ENCODE measurements at places on chromosomes 3 and 15.

DNA sequence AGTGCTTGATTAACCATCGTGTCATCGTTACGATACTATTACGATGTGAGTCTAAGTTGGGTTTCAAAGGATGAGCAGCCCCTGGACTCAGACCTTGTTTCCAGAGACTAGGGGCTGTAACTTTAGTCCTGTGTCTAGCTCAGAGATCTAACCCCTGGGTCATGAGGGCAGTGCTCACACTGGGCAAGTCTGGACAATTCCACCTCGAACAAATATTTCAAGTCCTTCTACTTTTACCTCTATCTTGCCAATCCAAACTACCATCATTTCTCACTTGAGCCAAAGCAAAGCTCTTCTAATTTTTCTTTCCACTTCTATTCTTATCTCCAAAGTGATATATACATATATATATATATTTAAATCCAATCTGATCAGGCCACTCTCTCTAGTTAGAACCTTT, 10.8 kb downstream of the ANAPC13 start:
- DNase-seq = no peak

GRCh38 chr3:181567311-181568075, 144.2 kb upstream of the SOX2 start:
- no peak for DNase-seq

DNA sequence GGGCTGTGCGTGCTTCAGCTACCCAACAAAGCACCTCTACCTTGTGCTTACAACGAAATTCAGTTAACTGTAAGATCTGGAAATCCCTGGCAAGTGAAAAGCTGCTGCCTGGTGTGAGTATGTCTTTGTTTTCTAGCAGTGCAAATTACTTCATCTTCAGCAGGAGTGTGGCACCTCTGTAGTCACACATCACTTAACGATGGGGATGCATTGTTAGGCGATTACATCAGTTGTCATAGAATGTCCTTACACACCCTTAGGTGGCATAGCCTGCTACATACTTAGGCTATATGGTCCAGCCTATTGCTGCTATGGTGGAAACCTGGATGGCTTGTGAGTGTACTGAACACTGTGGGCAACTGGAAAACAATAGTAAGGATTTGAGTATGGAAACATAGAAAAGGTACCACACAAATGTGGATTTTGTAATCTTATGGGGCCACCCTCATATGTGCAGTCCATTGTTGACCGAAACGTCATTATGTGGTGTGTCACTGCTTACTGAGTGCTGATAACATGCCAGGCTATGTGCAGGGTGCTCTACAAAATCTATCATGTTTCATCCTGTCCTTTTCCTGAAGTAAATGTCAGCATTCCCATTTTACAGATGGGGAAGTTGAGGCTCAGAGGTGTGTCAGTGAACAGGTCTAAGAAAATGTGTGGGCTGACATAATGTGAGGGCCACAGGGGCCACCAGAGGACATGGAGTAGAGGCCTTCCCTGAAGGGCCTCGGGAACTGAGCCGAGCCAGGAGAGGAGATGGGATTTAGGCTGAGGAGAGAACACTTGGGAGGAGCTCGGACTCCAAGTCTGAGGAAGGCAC, 173.5 kb downstream of the VGLL4 start:
- DNase-seq = no peak

GRCh38 chr3:195263925-195264600, 6.9 kb downstream of the XXYLT1 start:
- no peak for DNase-seq

DNA sequence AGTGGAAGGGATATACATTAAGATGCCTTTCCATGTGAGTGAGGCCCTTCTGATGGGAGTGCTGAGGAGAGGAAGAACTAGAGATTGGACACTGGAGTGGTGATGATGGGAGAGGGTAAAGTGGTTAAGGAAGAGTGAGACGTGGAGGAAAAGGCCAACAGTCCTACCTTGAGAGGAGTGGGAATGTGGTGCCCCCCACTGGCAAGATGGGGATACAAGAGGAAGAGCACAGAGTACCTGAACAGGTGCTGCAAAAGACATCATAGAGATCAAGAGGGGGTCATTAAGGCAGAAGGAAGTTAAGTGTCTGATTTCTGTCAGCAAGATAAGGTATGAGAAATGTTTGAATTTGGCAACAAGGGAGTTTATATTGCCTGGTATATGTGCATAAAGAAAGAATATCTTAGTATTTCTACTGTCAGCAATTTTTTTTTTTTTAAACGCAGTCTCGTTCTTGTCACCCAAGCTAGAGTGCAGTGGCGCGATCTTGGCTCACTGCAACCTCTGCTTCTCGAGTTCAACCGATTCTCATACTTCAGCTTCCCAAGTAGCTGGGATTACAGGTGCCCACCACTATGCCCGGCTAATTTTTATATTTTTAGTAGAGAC, 34.0 kb downstream of the ARIH2 start:
- DNase-seq = peak; percentile 58

DNA sequence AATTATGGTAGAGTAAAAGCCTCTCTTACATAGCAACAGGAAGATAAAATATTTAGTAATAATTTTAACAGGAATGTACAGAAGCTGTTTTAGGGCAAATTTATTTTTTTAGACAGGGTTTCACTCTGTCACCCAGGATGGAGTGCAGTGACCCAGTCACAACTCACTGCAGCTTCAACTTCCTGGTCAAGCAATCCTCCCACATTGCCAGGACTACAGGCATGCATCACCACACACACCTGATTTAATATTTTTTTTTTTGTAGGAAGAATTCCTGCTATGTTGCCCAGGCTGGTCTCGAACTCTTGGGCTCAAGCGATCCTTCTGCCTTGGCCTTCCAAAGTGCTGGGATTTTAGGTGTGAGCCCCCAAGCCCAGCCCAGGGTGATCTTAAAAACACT, 61.1 kb downstream of the PCCB start:
- no peak for DNase-seq

GRCh38 chr15:51092480-51093040, 2.1 kb downstream of the TNFAIP8L3 start:
- DNase-seq = no peak

DNA sequence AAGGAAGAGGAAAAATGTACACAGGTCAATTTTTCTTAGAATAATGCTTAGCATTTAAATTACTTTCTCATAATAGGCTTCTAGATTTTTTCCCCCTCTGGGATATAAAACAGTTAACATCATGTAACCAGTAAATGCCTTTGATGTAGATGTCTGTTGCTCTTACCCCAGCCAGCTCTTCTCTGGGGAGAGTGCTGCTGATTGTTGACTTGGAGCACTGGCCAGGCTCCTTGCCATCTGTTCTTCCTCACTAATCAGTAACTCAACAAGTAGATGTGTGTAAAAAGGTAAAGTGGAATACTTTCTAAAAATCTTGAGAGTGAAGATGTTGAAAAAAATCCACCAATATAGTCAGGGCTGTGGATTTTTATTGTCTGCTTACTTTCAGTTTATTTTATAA, 42.2 kb downstream of the RIOX2 start:
- no peak for DNase-seq

- no peak for DNase-seq
These were observed 154.8 kb upstream of the SNTN start for GRCh38 chr3:63497641-63498040.

- DNase-seq = no peak
These were observed 9.9 kb downstream of the RRP9 start for GRCh38 chr3:51931756-51932155.

GRCh38 chr3:192826214-192827006, 91.2 kb downstream of the MB21D2 start:
- DNase-seq = no peak

GRCh38 chr15:80953001-80953952, 36.3 kb downstream of the MESD start:
- DNase-seq = no peak

DNA sequence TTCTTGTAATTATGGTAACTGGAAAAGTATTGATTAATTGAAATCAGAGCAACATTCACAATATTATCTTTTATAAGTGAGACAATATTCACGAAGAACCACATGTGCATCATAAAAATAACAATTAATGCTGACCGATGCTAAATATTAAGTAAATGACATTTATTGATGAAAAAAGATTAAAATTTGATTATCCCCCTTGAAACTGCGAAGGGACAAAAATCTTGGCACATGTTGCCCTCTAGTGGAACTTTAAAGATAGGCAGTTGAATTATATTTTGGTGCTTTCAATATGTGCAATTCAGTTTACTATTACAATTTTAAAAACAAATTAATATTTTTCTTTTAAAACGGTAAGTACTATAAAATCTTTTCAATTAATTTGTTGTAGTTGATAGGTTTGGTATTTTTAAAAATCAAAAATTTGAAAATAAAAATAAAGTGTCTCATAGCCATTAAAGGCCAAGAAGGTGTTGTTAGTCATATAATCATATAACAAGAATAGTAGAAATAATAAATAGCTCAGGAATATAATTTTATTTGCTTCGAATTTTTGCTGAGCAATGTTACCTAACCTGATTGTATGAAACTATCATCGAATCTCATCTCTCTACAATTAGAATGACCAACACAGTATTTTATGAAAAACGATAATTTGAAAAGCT, 270.2 kb downstream of the ROBO1 start:
- DNase-seq = no peak

- no peak for DNase-seq
These were observed 46.9 kb upstream of the SEMA6D start for GRCh38 chr15:47670365-47670764.

DNA sequence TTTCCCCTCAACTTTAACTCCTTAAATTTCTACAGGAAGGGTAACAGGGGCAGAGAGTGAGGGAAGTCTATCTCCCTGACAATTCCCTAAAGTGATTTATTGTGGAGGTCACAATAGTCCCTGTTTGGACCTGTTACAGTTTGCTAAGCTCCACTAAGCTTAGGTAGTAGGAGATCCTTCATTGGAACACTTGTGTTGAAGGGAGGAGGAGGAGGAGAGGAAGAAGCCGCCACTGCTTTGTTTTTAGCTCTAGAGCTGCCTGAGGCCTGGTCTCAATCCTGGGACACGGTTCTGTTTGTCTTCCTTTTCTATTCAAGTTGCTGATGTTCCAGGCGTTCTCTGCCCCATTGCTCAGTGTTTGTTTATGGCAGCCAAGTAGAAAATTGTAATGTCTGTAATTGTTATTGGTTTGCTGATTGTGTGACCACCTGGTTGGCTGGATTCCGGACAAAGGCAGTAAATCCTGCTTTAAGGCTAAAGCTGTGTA, 48.4 kb downstream of the HES1 start:
- no peak for DNase-seq

DNA sequence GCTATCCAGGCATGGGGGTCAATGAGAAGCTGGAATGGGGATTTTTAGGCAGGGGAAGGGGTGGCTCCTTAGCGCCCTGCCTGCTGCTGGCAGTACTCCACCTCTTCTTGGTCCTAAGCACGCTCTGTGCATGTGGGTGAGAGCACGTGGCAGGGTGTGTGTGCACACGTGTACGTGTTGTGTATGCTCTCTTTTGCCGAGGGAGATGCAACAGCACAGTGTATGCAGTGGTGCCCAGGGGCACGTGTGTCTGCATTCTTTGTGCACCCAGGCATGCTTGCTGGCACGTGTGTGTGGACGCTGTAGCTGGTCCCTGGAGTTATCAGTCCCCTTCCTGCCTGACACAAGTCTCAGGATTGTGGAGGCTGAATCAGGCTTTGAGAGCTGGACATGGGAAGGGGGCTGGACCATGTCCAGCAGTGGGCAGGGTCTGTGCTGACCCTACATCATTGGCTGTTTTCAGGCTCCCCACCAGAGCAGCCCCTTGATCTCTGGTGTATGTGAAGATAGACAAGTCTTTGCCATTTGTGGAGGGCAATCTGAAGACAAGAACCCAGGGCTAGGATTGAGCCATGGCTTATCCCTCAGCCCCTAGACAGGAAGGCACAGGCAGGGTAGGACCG, 1.9 kb upstream of the CAMKV start:
- DNase-seq = no peak

DNA sequence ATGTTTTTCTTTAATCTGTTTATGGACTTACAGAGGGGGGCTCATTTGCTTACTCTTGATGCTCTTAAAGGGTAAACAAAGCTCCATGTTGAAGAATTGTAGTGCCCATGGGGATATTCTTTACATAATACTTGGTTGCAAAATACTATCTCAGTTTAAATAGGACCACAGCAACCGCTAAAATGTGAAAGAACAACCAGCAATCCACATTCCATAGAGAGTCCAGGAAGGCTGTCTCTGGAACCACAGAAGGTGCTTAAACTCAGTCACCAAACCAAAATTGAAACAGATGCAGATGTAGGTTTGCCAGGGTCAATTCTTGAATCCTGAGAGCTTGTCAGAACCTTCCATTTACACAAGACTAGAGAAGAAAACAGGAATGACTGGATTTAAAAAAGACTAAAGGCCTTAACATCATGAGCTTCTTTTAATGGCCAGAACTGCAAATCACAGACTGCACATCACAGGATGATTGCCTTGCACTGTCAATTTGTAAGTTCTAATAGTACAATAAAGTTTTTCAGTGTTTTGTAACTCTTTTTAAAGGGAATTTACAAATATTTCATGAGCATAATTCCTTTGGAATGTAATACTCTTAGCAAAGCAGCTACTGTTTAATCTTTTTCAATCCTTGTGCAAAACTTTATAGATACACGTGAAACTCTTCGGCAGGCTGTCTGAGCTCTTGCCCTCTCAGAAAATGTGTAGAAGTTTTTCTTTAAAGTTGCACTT, 661.6 kb downstream of the SI start:
- DNase-seq = no peak

DNA sequence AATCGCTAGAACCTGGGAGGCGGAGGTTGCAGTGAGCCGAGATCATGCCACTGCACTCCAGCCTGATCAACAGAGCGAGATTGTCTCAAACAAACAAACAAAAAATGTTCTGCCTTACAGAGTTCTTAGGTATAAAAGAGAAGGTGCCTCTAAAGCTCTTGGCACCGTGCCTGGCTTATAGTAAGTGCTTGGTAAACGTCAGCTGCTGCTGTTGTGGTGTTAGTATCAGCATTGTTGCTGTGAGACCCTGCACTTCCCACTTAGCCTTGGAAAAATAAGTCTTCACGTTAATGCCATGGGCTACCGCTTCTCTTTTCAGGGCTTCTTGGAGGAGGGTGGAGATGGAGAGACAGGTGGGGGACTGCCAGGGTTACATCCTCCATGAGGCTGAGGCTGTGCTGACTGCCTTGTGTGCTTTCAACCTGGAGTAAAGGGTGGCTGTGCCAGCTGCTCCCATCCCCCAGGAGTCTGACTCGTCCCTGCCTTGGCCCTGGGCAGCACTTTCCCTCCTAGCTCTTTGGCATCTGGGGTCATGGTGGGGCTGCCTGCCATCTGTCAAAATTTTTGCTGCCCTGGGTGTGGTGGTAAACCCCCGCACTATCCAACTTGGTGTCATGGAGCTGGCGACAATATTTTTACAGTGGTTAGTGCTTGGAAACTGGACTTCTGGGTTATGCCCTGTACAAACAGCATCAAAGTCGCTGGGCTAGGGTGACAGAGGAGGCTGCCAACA, 17.8 kb downstream of the FLNB start:
- DNase-seq = no peak

- no peak for DNase-seq
These were observed 10.5 kb downstream of the IL17RD start for GRCh38 chr3:57154470-57155309.

DNA sequence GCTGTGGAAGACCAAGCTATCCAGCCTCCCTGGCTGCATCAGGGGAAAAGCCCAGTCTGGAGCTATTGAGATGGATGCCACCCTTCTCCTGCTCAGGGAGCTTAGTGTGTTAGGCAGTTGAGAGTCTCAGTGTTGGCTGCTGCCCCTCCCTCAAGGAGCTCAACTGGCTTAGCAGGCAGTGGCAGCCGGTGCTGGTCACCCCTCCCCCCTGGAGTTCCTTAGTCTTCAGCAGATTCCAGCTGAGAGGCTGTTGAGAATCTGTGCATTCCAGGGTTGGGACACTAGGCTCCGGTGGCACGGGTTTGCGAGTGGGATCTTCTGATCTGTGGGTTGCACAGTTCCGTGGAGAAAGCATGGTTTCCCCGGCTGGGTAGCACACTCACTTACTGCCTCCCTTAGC, 883.8 kb downstream of the NSUN3 start:
- DNase-seq = no peak

- no peak for DNase-seq
These were observed 69.2 kb upstream of the RPL32 start for GRCh38 chr3:12910356-12911099.

Measured in activated T-cell treated with anti-CD3 and anti-CD28 coated beads, Interleukin-2, amount 50 U/mL, for 48 hours (primary cell).